ENCODE measurements at places on chromosomes 4 and X.

GRCh38 chrX:10582945-10583344 is 37.4 kb downstream of the MID1 start:
- no peak for DNase-seq

DNA sequence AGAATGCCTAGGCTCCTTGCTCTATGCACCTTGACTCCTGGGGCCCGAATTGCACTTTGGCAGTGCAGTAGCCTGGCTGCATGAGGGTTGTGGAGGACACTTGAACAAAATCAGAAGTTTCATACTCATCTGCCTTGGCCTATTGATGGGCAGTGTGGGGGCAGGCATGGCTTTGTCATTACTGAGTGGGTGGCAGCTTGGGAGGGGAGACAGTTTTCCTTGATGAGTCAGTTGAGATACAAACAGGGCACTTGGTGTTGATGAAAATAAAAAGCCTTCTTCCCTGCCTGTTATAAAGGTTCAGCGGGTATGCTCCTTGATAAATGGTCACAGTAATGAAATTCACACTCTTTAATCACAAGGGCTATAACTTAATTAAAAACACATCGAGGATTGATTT is 126.8 kb upstream of the MAMLD1 start:
- no peak for DNase-seq

GRCh38 chr4:83267121-83267829 is 17.3 kb downstream of the COQ2 start:
- DNase-seq = no peak

GRCh38 chr4:25609976-25610375 is 45.7 kb upstream of the SLC34A2 start:
- DNase-seq = no peak

All from activated CD4-positive, alpha-beta T cell treated with anti-CD3 and anti-CD28 coated beads, Interleukin-2, amount 50 U/mL, for 24 hours (primary cell).